ENCODE measurements at places on chromosomes 3 and 15.

GRCh38 chr3:36475558-36475957, 95.3 kb downstream of the STAC start:
- H3K36me3 ChIP-seq = no peaks in the 10 kb centered on the region
- H3K4me1 ChIP-seq = no peaks in the 10 kb centered on the region
- DNase-seq = no peak

- H3K27ac ChIP-seq = peak overlapping the region; percentile 1
- H3K4me1 ChIP-seq = peaks cover 23% of the 10 kb centered on the region
- H3K4me3 ChIP-seq = no peak overlapping the region
Measured at GRCh38 chr15:40197434-40197833, 36.6 kb downstream of the BUB1B start.

GRCh38 chr3:72442759-72443158, 405.5 kb downstream of the SHQ1 start:
- H3K4me1 ChIP-seq = peaks cover 78% of the 10 kb centered on the region
- no peak for DNase-seq
- H3K27me3 ChIP-seq = no peaks in the 10 kb centered on the region
- no peak overlapping the region for H3K4me3 ChIP-seq
- no peak overlapping the region for H3K27ac ChIP-seq

GRCh38 chr3:156158656-156159295, 38.4 kb downstream of the KCNAB1 start:
- H3K27me3 ChIP-seq = no peaks in the 10 kb centered on the region
- peaks cover 11% of the 10 kb centered on the region for H3K4me1 ChIP-seq
- no peaks in the 10 kb centered on the region for H3K36me3 ChIP-seq
- H3K4me3 ChIP-seq = no peak overlapping the region
- H3K27ac ChIP-seq = no peak overlapping the region
- no peak for DNase-seq

- H3K27me3 ChIP-seq = no peaks in the 10 kb centered on the region
- H3K4me1 ChIP-seq = no peaks in the 10 kb centered on the region
- H3K4me3 ChIP-seq = no peak overlapping the region
- no peak for DNase-seq
- no peak overlapping the region for H3K27ac ChIP-seq
Measured at GRCh38 chr3:78141269-78141668, 1101.4 kb downstream of the ROBO2 start.

- H3K4me3 ChIP-seq = peak overlapping the region; percentile 87
- peaks cover 6% of the 10 kb centered on the region for H3K36me3 ChIP-seq
- peaks cover 49% of the 10 kb centered on the region for H3K4me1 ChIP-seq
- DNase-seq = peak; percentile 82
- no peaks in the 10 kb centered on the region for H3K27me3 ChIP-seq
- H3K27ac ChIP-seq = peak overlapping the region; percentile 99
Measured at GRCh38 chr15:92810418-92811138, 89.5 kb upstream of the CHD2 start.

- no peaks in the 10 kb centered on the region for H3K27me3 ChIP-seq
- no peak for DNase-seq
- no peak overlapping the region for H3K27ac ChIP-seq
- H3K4me3 ChIP-seq = no peak overlapping the region
- H3K36me3 ChIP-seq = peaks cover 5% of the 10 kb centered on the region
- no peaks in the 10 kb centered on the region for H3K4me1 ChIP-seq
Measured at GRCh38 chr3:17557749-17558463, 184.5 kb downstream of the TBC1D5 start.

GRCh38 chr3:194404365-194405140, 5.5 kb upstream of the GP5 start:
- H3K4me1 ChIP-seq = peaks cover 9% of the 10 kb centered on the region
- H3K4me3 ChIP-seq = no peak overlapping the region
- DNase-seq = peak; percentile 60
- H3K27ac ChIP-seq = no peak overlapping the region
- H3K36me3 ChIP-seq = peaks cover 8% of the 10 kb centered on the region
- no peaks in the 10 kb centered on the region for H3K27me3 ChIP-seq

DNA sequence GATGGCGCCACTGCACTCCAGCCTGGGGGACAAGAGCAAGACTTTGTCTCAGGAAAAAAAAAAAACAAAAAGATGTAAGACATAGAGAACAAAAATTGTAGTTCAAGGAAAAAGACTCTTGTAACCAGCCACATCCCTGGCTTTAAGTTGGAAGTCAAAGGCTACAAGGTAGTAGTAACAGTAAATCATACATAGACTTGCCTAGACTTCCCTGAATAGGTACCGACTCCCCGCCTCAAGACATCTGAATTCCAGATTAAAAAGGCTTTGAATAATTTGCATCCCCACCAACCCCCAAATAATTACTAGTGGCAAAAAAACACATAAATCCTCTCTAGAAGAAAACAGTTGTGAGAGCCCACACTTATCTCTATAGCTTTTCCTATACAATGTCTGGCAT, 55.6 kb downstream of the INO80 start:
- no peak overlapping the region for H3K4me3 ChIP-seq
- no peak overlapping the region for H3K27ac ChIP-seq
- H3K36me3 ChIP-seq = peaks cover 69% of the 10 kb centered on the region
- H3K27me3 ChIP-seq = no peaks in the 10 kb centered on the region
- DNase-seq = no peak

- H3K36me3 ChIP-seq = peaks cover 4% of the 10 kb centered on the region
- H3K27ac ChIP-seq = no peak overlapping the region
- peaks cover 32% of the 10 kb centered on the region for H3K4me1 ChIP-seq
- H3K4me3 ChIP-seq = no peak overlapping the region
Measured at GRCh38 chr3:61518590-61518989, 42.8 kb upstream of the PTPRG start.

GRCh38 chr15:87579537-87579936, 677.0 kb downstream of the NTRK3 start:
- no peaks in the 10 kb centered on the region for H3K36me3 ChIP-seq
- no peak for DNase-seq
- H3K27ac ChIP-seq = no peak overlapping the region
- no peaks in the 10 kb centered on the region for H3K27me3 ChIP-seq
- H3K4me3 ChIP-seq = no peak overlapping the region
- H3K4me1 ChIP-seq = no peaks in the 10 kb centered on the region

DNA sequence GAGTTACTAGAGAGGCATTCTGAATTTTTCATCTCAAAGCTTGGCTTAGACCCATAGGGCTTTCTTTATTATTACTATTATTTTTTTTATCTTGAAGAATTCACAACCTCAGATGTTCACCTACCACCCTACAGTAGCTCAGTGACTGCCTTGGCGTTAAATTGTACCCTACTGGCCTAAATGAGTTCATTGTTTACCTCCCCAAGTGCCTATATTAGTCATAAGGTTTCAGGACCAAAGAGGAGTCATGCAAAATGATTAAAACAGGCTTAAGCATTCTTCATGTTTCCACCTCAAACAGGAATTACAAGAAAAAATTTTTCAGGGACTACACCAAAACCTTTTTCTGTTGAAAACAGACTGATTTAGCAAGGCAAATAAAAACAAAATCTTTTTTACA, 751.5 kb downstream of the SQOR start:
- H3K27ac ChIP-seq = no peak overlapping the region
- H3K4me3 ChIP-seq = no peak overlapping the region
- no peaks in the 10 kb centered on the region for H3K27me3 ChIP-seq
- H3K4me1 ChIP-seq = no peaks in the 10 kb centered on the region
- DNase-seq = no peak

DNA sequence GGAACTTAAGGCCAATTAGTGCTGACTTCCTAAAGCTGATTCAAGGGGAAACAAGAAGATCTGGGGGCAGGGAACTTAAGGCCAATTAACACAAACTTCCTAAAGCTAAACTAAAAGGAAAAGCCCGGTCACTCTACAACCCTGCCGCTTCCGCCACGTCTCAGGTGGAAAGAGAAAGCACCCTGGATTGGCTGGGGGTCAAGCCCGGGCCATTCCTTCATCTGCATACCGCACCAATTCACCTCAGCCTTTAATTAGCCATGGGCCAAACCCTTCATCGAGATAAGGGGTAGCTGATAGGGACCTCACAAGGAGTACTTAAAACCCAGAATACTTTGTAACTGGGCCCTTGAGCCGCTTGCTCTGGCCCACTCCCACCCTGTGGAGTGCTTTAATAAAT, 14.4 kb downstream of the TMPRSS7 start:
- H3K4me1 ChIP-seq = peaks cover 3% of the 10 kb centered on the region
- H3K4me3 ChIP-seq = no peak overlapping the region
- no peak overlapping the region for H3K27ac ChIP-seq
- no peak for DNase-seq

GRCh38 chr3:100081311-100081710, 33.0 kb downstream of the FILIP1L start:
- DNase-seq = no peak
- no peak overlapping the region for H3K27ac ChIP-seq
- H3K36me3 ChIP-seq = peaks cover 5% of the 10 kb centered on the region
- peaks cover 2% of the 10 kb centered on the region for H3K4me1 ChIP-seq
- H3K4me3 ChIP-seq = no peak overlapping the region

DNA sequence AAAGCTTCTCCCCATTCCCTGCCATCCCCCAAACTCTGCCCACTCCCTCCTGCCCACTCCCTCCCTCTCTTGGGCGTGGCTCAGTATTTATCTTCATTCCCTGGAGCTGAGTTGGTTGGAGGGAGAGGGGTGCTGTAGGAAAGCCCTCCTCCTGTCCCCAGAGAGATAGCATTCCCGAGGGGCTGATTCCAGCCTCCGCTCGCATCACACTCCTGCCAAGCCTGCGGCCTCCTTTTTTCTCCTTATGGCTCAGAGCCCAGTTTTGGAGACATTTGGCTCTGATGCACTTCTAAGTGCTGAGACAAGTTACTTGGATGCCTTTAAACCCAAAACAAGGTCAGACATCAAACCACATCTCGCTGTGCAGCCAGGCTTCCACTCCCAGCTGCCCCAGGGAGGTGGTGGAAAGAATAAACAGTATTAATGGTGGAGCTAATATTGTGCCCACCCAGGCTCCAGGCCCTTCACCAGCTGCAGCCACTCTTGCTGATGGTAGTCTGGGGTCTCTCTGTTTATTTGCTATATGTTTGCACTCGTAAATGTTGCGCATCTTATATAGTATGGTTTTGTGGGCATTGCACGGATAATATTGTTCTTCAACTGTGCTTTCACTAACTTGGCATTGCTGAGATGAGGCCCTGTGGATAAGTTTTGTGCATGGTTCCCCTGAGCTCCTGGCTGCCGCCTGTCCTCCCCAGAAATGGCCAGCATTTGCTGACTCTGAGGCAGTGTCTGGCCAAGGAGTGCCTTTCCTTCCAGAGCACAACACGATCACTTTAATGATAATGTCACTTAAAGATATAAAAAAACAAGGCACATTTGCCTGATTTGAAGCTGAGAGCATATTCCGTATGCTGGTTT, 157.2 kb downstream of the LRRC28 start:
- H3K27ac ChIP-seq = no peak overlapping the region
- H3K27me3 ChIP-seq = no peaks in the 10 kb centered on the region
- H3K4me3 ChIP-seq = no peak overlapping the region
- no peaks in the 10 kb centered on the region for H3K36me3 ChIP-seq
- DNase-seq = no peak
- peaks cover 19% of the 10 kb centered on the region for H3K4me1 ChIP-seq

GRCh38 chr3:46998121-46998851, 18.8 kb downstream of the NBEAL2 start:
- no peaks in the 10 kb centered on the region for H3K27me3 ChIP-seq
- peak; percentile 81 for DNase-seq
- peaks cover 13% of the 10 kb centered on the region for H3K36me3 ChIP-seq

DNA sequence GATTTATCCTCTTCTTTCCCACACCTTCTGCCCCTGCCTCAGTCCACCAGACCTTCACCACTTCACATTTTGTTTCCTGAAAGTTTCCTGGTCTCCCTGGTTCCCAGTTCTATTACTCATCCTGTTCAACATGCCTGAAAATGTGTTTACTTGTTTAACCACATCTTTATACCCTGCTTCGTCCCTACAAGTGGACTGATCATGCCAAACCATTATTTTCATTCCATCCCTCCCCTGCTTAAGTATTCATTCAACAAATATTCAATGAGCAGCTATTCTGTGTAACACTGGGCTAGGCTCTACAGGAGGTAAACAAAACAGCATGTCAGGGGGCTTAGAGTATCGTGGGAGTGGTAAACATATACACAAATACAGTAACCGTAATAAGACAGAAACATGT, 5.5 kb downstream of the MYO5A start:
- no peak overlapping the region for H3K27ac ChIP-seq
- peaks cover 12% of the 10 kb centered on the region for H3K4me1 ChIP-seq
- no peaks in the 10 kb centered on the region for H3K27me3 ChIP-seq
- H3K4me3 ChIP-seq = no peak overlapping the region
- DNase-seq = no peak

DNA sequence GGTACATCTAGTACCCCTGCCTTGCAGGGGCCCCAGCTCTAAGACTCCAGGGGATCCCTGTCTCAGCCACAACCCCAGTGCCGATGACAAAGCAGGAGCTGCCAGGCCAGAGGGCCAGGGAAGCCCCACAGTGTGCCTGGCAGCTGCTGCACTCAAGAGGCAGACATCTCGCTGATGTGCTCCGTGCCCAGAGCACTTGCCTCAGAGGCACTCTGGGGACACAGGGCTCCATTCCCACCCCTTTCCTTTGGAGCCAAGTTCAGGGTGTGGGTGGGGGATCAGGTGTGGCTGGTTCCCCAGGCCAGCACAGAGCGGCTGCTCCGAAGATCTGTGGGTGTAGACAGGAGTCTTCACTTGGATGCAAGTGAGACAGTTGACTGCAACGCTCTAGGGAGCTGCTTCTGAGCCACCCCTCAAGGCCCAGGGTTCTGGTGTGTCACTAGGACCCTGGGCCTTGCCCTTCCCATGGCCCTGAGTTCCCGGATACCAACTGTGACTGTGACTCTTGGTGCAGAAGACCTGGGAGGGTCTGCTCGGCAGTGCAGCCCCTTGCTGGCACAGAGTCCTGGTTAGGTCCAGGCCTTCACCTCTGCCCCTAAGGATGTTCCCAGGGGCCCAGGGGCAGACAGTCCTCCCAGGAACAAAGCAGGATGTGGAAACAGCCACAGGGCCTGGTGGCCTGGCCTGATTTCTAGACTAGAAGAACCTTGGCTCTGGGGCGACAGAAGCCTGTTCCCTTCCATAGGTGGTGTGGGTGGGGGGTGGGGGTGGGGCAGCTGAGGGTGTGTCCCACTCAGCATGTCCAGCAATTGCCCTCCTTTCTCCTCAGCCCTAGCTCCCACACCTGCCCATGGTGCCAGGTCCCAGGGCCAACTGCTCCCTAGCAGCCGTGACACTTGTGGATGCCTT, 2.5 kb downstream of the NT5DC2 start:
- H3K27ac ChIP-seq = no peak overlapping the region
- no peak for DNase-seq
- H3K36me3 ChIP-seq = no peaks in the 10 kb centered on the region

- no peak for DNase-seq
- H3K36me3 ChIP-seq = no peaks in the 10 kb centered on the region
- H3K27me3 ChIP-seq = no peaks in the 10 kb centered on the region
- no peak overlapping the region for H3K4me3 ChIP-seq
- no peak overlapping the region for H3K27ac ChIP-seq
Measured at GRCh38 chr3:194494951-194495374, 8.2 kb upstream of the ATP13A3 start.

- no peaks in the 10 kb centered on the region for H3K36me3 ChIP-seq
- H3K4me1 ChIP-seq = no peaks in the 10 kb centered on the region
- H3K27ac ChIP-seq = no peak overlapping the region
- no peaks in the 10 kb centered on the region for H3K27me3 ChIP-seq
- H3K4me3 ChIP-seq = no peak overlapping the region
- DNase-seq = no peak
Measured at GRCh38 chr3:135788978-135789377, 176.6 kb upstream of the PPP2R3A start.

- peak overlapping the region; percentile 41 for H3K4me3 ChIP-seq
- peaks cover 2% of the 10 kb centered on the region for H3K4me1 ChIP-seq
- no peaks in the 10 kb centered on the region for H3K27me3 ChIP-seq
- H3K36me3 ChIP-seq = peaks cover 7% of the 10 kb centered on the region
Measured at GRCh38 chr3:42652611-42653302, 740 bp upstream of the ZBTB47 start.
